NCI-H1417 treated with DMSO at 0.1 percent for 48 hours (cell line): ENCODE measurements at places on chromosomes 16 and 17.

GRCh38 chr17:62732125-62732524, 76.0 kb downstream of the MARCHF10 start:
- no peak for DNase-seq

GRCh38 chr16:47716571-47716970, 255.4 kb downstream of the PHKB start:
- DNase-seq, result no peak

- DNase-seq, result no peak
These were observed 12.4 kb downstream of the SLC7A6OS start for GRCh38 chr16:68298312-68298711.

GRCh38 chr17:75535119-75535537, 9.6 kb downstream of the LLGL2 start:
- no peak for DNase-seq

DNA sequence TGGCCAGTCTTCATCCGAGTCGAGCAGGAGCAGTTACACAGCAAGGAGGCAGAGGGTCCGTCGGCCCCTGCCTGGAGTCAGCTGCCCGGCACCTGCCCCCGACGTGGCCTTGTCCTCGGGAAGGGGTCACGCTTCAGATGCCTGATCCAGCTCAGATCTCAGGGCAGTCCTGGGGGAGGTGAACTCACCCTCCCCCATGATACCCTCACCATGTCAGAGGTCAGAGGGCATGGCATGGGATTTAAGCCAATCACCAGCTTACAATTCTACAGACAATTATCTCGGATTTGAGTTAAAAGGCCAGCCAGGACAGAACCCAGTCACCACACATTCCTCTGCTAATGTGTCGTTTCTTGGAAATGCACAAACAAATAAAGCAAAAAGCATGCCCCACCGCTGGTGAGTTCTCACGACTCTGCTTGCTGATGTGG, 211.3 kb downstream of the FOXL1 start:
- no peak for DNase-seq

DNA sequence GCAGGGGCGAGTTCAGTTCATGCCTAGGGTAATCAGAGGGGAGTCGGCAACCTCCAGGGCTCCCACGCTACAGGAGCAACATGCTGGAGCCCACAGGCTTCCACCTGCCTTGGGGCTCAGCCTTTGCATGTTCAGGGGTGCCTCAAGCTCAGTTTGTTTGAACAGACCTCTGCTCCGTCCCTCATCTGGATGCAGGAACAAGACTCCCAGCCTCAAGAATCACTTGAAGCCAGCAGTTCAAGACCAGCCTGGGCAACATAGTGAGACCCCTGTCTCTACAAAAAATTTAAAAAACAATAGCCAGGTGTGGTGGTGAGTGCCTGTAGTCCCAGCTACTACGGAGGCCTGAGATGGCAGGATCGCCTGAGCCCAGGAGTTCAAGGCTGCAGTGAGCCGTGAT, 4.9 kb upstream of the HSD11B2 start:
- no peak for DNase-seq

GRCh38 chr17:10053782-10054540, 144.4 kb downstream of the GAS7 start:
- no peak for DNase-seq

GRCh38 chr16:73228649-73229048, 180.7 kb upstream of the ZFHX3 start:
- no peak for DNase-seq

- no peak for DNase-seq
These were observed 55.4 kb upstream of the NLK start for GRCh38 chr17:27986805-27987684.

DNA sequence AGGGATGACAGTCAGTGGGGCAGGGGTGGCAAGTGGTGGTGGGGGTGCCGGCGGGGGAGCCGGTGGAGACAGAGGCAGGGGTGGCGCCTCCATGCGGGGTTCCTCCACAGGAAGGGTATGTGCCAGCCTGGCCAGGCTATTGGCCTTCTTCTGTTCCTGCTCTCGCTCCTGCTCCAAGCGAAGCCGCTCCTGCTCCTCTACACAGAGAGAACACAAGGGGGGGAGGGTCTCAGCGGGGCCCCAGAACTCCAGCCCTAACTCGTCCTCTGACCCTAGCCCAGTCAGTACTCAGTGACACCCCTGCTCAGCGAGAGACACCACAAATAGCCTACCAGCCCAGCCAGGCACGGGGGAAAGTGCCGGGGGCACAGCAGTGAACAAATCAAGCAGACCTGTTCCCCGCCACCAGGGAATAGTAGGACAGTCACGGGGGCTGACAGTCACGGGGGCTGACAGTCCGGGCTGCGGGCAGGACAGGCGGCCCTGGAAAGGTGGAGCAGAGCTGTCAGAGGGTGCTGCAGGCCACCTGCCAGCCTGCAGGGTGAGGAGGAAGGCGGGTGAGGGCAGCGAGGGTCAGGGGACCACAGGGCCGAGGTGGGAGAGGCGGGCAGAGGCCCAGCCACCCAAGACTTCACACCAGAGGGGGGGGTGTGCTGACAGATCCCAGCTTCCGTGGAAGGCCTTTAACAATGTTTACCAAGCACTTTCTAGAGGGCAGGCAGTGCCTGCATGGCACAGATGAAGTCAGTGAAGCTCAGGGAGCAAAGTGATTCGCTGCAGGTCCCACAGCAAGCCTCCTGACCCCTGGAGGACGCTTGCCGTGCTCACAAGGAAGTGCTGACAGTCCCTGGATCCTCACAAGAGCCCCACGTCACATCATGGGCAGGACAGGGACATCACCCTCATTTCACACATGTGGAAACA, 5.3 kb downstream of the MNT start:
- no peak for DNase-seq

GRCh38 chr17:17425591-17425990, 51.2 kb upstream of the MED9 start:
- DNase-seq, result no peak

GRCh38 chr17:51888816-51889215, 269.7 kb downstream of the CA10 start:
- DNase-seq, result no peak

- DNase-seq, result no peak
These were observed 52.1 kb upstream of the CNEP1R1 start for GRCh38 chr16:49972961-49973360.

DNA sequence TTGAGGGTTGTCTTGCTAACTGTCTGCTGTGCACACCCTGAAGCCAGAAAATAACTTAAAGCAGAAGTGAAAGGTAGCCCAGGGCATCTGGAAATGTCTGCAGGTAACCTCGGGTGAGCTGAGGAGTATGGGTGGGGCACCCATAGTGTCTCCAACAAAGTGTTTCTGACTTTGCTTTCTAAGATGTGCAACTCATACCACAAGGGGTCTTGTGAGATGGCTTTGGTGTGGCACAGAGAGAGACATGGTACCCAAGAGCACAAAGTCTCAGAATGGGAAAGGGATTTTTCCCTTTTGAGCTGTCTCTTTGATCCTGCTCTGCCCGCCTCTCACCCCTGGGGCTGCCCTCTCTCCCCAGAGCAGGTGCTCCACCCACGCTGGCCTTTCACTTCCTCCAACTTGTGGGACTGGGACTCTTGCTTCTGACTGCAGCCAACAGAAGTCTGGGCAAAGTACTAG, 6.9 kb downstream of the CHD9 start:
- no peak for DNase-seq

DNA sequence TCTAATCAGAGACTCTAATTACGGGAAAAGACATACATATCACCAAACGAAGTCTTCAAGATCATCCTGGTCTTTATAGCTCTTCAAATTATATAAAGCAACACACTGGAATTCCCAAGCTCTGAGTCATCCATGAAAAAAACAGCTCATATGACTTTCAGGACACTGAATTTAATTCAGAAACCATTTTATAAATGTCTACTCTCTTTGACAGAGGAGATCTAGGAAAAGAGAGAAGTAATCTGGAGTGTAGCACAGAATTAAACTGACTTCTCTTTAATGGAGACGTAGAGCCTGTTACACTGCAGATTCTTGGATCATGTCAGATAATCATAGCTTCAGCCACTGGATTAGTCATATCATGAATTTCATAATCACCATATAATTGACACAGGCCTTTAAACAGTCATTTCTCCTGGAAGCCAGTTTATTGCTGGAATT, 86.8 kb upstream of the WSB1 start:
- DNase-seq, result no peak

DNA sequence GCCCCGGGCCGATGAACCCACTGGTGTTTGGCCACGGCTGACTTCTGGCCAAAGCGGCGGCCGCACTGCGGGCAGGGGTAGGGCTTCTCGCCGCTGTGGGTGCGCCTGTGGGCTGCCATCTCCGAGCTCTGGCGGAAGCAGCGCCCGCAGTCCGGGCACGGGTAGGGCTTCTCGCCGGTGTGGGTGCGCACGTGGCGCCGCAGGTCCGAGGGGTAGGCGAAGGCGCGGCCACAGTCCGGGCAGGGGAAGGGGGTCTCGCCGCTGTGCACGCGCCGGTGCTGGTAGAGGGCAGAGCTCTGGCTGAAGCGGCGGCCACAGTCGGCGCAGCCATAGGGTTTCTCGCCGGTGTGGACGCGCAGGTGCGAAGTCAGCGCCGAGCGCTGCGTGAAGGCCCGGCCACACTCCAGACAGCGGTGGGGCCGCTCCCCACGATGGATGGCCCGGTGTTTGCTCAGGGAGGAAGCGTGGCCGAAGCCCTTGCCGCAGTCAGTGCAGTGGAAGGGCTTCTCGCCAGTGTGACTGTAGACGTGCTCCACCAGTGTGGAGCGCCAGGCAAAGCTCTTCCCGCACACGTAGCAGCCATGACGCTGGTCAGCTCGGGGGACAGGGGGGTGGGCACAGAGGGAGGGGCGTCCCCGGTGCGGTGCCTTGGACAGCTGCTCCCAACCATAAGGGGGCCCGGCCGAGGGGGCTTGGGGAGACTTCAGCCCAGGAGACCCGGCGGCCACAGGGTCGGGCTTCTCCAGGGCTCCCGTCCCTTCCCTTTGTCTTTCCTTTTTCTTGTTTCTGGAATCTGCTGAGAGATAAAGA, 2.7 kb downstream of the ZNF764 start:
- DNase-seq, result no peak

DNA sequence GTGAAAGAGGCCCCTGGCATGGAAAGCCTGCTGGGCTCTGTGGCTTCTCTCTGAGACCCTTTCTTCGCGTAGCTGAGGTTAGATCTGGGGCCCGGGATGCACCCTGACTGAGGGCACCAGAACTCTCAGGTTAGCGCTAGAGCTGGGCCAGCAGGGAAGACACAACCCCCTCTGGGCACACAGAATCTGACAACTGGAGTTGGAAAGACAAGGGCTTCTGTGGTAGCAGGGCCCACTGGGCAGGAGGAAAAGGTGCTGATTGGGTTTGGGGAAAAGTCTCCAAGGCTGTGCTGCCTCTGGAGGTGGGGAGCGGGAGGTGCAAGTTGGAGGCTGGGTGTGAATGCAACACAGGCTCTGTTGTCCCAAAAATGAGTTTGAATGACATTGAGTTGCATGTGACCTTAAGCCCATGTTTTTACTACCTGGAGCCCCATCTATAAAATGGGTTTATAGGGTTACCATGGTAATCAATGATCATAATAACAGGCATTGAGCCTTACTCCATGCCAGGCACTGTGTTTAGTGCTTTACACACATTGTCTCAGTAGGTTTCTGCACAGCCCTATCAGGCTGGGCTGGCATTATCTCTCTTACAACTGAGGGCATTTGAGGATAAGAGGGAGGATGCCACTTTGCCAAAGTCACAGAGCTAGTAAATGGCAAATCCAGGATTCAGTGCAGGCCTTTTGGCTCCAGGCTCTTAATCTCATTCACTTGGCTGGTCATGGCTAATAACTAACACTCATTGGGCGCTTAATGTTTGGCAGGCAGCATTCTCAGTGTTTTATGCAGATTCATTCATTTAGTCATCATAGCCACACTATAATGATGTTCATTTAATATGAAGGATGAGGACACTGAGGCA, 9.5 kb upstream of the IGFBP4 start:
- no peak for DNase-seq

- no peak for DNase-seq
These were observed 14.8 kb downstream of the COX6A2 start for GRCh38 chr16:31413381-31413780.

DNA sequence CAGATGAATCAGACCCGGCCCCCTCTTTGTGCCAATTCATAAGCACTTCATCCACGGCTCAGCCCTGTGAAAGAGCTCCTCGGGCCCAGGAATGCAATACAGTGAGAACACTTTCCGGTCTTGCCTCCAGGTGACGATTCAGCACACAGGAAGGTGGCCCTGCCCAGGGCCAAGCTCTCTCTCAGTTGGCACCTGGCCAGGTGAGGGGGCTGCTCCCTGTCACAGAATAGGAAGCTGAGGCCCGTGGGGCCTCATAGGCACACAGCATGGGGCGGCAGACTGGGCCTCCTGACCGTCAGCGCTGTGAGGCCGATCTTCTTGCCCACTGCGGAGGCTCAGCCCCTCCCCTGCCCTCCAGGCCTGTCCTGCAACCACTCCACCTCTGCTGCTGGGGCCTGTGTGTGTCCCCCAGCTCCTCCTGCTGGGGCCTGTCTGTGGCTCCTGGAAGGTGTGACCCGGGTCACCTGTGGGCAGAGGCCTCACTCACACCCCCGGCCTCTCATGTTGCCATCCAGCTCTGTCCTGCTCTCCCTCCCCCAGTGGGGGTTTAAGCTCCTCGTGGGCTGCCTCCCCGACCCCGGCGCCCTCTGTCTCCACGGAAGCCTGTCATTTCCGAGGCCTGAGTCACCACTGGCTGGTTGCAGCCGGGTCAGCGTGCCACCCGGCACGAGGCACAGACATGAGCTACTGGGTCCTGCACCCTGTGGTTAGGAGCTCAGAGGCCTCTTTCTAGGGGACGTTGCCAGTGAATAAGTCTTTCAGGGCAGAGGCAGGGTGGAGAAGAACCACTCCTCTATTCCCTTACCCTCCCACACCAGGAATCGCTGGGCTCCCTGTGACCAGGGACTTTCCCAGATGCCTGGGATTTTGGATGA, 114.4 kb downstream of the SEC14L1 start:
- DNase-seq, result no peak

- no peak for DNase-seq
These were observed 40.2 kb upstream of the MARCHF10 start for GRCh38 chr17:62848334-62848733.
